ENCODE measurements at places on chromosomes 12 and 14. TPM values are rescaled to one million over a fixed set of nuclear protein-coding genes. Genes with fewer than 3 reads are reported as not detected.
A peak's percentile ranks its signal among the peaks of the same experiment; 100 is the strongest.

The CDKN1B gene
- 47.4 TPM for total RNA-seq

The RASAL1 gene
- total RNA-seq, result 1.1 TPM

The PTPRQ gene
- total RNA-seq, result not detected

The BDKRB2 gene
- not detected for total RNA-seq

The TMEM229B gene
- total RNA-seq, result 2.4 TPM

The GPD1 gene
- 0.62 TPM for total RNA-seq

The HNF1A gene
- not detected for total RNA-seq

The AHNAK2 gene
- total RNA-seq, result 0.02 TPM

The PRICKLE1 gene
- 0.28 TPM for total RNA-seq

GRCh38 chr12:68098939-68099338 is 60.6 kb downstream of the IFNG start:
- peaks cover 6% of the 10 kb centered on the region for H3K27me3 ChIP-seq
- H3K4me1 ChIP-seq, result peaks cover 8% of the 10 kb centered on the region

GRCh38 chr12:11856971-11857370 is 207.5 kb downstream of the ETV6 start:
- peaks cover 87% of the 10 kb centered on the region for H3K36me3 ChIP-seq
- no peaks in the 10 kb centered on the region for H3K27me3 ChIP-seq
- H3K4me3 ChIP-seq, result no peak overlapping the region
- H3K4me1 ChIP-seq, result peaks cover 69% of the 10 kb centered on the region
- peak overlapping the region; percentile 87 for H3K27ac ChIP-seq
- no peak for DNase-seq

GRCh38 chr14:61140271-61140670 is 140.9 kb downstream of the TMEM30B start:
- H3K27ac ChIP-seq, result no peak overlapping the region
- no peak for DNase-seq

DNA sequence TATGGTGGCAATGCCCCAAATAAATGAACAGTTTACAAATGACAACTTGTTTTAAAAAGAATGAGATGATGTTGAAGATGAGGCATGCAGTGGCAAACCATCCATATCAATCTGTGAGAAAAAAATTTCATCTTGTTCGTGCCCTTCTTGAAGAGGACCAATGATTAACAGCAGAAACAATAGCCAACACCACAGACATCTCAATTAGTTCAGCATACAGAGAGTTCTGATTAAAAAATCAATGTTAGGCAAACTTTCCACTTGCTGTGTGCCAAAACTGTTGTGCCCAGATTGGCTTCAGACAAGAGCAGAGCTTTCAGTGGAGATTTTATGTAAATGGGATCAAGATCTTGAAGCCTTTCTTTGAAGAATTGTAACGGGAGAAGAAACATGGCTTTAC is 329.9 kb downstream of the BMP4 start:
- H3K27ac ChIP-seq, result no peak overlapping the region
- H3K4me1 ChIP-seq, result no peaks in the 10 kb centered on the region
- no peaks in the 10 kb centered on the region for H3K27me3 ChIP-seq

GRCh38 chr12:9509464-9510161 is 98.1 kb downstream of the KLRB1 start:
- DNase-seq, result no peak
- no peak overlapping the region for H3K27ac ChIP-seq
- no peaks in the 10 kb centered on the region for H3K27me3 ChIP-seq
- H3K4me1 ChIP-seq, result peaks cover 3% of the 10 kb centered on the region
- H3K4me3 ChIP-seq, result no peak overlapping the region

- no peaks in the 10 kb centered on the region for H3K4me1 ChIP-seq
- H3K27ac ChIP-seq, result no peak overlapping the region
- DNase-seq, result no peak
- H3K27me3 ChIP-seq, result no peaks in the 10 kb centered on the region
- no peak overlapping the region for H3K4me3 ChIP-seq
Measured at GRCh38 chr14:31971612-31972011, 105.5 kb upstream of the ARHGAP5 start.

DNA sequence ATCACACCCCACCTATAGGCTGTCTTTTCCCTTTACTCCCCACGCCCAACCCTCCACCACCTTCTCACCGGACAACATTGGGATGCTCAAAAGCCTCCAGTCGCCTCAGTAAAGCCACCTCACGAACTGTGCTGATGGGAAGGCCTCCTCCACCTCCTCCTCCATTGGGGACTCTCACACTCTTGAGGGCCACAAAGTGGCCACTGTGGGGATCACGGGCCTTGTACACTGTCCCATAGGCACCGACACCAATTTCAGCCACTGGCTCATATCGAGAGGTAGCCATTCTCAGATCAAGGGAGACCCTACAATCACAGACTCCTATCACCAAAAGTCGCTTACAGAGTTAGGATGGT is 700 bp downstream of the CDK4 start:
- H3K36me3 ChIP-seq, result peaks cover 46% of the 10 kb centered on the region
- H3K4me1 ChIP-seq, result peaks cover 53% of the 10 kb centered on the region
- H3K27ac ChIP-seq, result peak overlapping the region; percentile 97
- no peak for DNase-seq
- H3K4me3 ChIP-seq, result peak overlapping the region; percentile 96

- H3K4me3 ChIP-seq, result no peak overlapping the region
- H3K36me3 ChIP-seq, result peaks cover 38% of the 10 kb centered on the region
- H3K27me3 ChIP-seq, result no peaks in the 10 kb centered on the region
- no peak for DNase-seq
Measured at GRCh38 chr12:22531205-22531604, 13.1 kb downstream of the C2CD5 start.

DNA sequence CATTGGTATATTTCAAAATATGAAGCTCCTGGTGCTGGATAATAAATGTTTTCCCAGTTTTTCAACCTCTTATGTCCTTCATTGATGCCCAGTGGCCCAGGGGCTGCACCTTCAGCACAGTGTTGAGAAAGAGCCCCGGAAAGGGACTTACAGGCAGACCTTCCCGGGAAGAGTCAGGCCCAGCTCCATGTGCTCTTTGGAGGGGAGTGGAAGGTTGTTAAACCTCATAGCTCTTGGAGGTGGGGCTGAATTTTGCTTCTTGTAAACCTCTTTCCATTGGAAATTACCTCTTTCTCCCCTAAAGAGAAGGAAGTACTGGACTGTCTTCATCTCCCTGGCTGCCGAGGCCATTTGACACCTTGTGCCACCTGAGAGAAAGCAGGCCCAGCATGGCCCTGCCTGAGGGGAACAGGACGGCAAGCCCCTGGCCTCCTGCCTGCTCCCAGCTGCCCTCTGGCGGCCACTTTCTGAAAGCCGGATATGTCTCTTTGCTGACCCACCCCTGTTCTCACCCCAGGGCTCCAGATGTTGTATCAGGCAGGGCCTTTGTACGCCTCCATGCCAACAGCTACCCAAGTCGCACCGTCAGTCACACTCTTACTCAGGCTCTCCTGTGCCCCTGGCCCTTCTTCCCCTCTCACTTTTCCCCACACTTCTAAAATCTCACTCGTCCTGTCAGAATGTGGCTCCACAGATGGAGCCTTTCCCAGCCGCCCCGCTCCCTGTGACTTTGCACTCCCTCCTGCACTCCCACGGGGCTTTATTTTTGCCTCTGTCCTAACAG is 43.0 kb downstream of the EVL start:
- H3K27me3 ChIP-seq, result no peaks in the 10 kb centered on the region
- peaks cover 66% of the 10 kb centered on the region for H3K4me1 ChIP-seq
- peaks cover 63% of the 10 kb centered on the region for H3K36me3 ChIP-seq
- H3K4me3 ChIP-seq, result peak overlapping the region; percentile 40

- H3K27me3 ChIP-seq, result no peaks in the 10 kb centered on the region
- peak overlapping the region; percentile 99 for H3K27ac ChIP-seq
- peaks cover 52% of the 10 kb centered on the region for H3K36me3 ChIP-seq
- H3K4me3 ChIP-seq, result peak overlapping the region; percentile 87
- DNase-seq, result peak; percentile 63
Measured at GRCh38 chr14:22483863-22484593, 105.0 kb downstream of the DAD1 start.

DNA sequence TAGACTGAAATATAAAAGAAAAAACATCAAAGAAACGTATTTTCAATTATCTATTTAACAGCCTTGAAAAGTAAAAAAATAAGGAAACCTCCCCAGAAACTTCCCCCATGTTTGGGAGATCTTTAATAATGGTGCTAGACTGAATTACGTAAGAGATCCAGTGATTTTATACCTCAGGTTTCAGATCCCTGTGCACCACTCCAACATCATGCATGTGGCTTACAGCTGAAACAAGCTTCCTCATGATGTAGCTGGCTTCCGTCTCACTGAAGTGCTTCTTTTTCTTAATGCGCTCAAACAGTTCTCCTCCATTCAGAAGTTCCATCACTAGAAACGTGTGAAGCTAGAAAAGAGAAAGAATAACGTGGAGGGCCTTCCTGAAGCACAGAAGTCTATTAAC is 78.0 kb upstream of the TTC7B start:
- H3K4me1 ChIP-seq, result no peaks in the 10 kb centered on the region
- H3K27me3 ChIP-seq, result no peaks in the 10 kb centered on the region
- H3K4me3 ChIP-seq, result no peak overlapping the region
- no peak overlapping the region for H3K27ac ChIP-seq
- DNase-seq, result no peak

- no peaks in the 10 kb centered on the region for H3K4me1 ChIP-seq
- no peaks in the 10 kb centered on the region for H3K27me3 ChIP-seq
- H3K4me3 ChIP-seq, result no peak overlapping the region
- H3K27ac ChIP-seq, result no peak overlapping the region
- no peak for DNase-seq
Measured at GRCh38 chr12:77968021-77968420, 137.3 kb downstream of the NAV3 start.

DNA sequence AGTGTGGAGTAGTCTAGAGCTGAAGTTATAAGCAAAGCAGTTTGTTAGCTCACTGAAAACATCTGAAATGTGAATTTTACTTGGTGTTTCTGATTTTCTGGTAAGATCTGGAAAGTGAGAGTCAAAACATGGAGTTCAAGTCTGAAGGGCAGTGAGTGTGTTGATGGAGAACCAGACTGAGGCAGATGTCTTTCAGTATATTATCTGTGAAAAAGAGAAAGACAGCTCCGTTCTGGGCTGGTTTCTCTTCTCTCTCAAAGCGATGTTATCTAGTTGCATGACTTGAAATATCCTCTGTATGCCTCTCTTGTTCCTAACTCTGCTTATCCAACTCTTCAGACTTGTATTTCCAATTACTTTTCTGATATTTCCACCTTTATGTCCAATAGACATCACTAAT is 381.9 kb upstream of the RGS6 start:
- no peak overlapping the region for H3K27ac ChIP-seq
- peaks cover 6% of the 10 kb centered on the region for H3K36me3 ChIP-seq
- H3K27me3 ChIP-seq, result no peaks in the 10 kb centered on the region
- H3K4me1 ChIP-seq, result peaks cover 44% of the 10 kb centered on the region
- H3K4me3 ChIP-seq, result no peak overlapping the region

GRCh38 chr14:69079747-69080146 is 73.2 kb downstream of the DCAF5 start:
- no peak overlapping the region for H3K27ac ChIP-seq
- no peaks in the 10 kb centered on the region for H3K27me3 ChIP-seq
- H3K4me1 ChIP-seq, result no peaks in the 10 kb centered on the region
- H3K4me3 ChIP-seq, result no peak overlapping the region

DNA sequence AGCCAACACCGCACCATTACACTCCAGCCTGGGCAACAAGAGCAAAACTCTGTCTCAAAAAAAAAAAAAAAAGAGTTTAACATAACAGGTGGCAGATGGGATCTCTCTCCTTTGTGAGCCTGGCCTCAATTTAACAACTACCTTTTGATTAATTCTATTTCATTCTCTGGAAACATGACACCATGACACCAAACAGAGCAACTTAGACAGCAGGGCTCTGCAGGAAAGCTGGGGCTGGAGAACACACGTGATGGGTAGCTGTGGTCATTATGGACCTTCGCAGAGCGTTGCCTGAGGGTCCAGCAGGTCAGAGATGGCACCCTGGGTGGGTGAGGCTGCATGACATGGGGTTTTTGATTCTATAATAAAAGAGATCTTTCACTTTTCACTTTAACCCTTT is 1.7 kb upstream of the DGLUCY start:
- peak overlapping the region; percentile 59 for H3K27ac ChIP-seq
- peaks cover 9% of the 10 kb centered on the region for H3K36me3 ChIP-seq
- peak overlapping the region; percentile 54 for H3K4me3 ChIP-seq
- no peaks in the 10 kb centered on the region for H3K27me3 ChIP-seq

DNA sequence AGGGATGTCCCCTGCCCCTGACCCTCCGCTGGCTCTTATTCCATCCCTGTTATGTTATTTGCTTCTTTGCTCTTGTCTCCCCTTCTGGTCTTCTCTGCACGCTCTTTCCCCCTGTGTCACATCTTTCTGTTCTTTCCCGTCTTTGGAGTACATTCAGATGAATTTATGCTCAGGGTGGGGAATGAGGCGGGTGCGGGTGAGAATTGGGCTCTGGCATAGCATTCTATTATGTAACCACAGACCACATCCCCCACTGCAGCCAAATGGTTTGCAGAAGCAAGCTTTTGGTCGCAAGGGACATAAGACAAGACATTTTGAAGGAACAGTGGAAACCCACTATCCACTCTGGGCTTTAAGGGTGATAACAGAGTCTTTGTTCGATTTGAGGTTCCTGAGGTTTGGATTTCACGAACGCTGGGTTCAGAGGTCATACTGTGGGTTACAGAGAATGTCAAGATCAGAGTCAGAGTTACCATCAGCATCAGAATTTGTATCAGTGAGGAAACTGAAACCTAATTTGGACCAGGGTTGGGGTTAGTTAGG is 3.8 kb downstream of the ENDOU start:
- peak; percentile 63 for DNase-seq
- peak overlapping the region; percentile 6 for H3K4me3 ChIP-seq
- H3K27ac ChIP-seq, result no peak overlapping the region
- peaks cover 41% of the 10 kb centered on the region for H3K4me1 ChIP-seq
- peaks cover 2% of the 10 kb centered on the region for H3K36me3 ChIP-seq
- no peaks in the 10 kb centered on the region for H3K27me3 ChIP-seq

- H3K36me3 ChIP-seq, result no peaks in the 10 kb centered on the region
- H3K4me3 ChIP-seq, result no peak overlapping the region
- no peak overlapping the region for H3K27ac ChIP-seq
- H3K4me1 ChIP-seq, result no peaks in the 10 kb centered on the region
- peaks cover 11% of the 10 kb centered on the region for H3K27me3 ChIP-seq
Measured at GRCh38 chr12:12922191-12922616, 29.8 kb downstream of the GPRC5D start.

DNA sequence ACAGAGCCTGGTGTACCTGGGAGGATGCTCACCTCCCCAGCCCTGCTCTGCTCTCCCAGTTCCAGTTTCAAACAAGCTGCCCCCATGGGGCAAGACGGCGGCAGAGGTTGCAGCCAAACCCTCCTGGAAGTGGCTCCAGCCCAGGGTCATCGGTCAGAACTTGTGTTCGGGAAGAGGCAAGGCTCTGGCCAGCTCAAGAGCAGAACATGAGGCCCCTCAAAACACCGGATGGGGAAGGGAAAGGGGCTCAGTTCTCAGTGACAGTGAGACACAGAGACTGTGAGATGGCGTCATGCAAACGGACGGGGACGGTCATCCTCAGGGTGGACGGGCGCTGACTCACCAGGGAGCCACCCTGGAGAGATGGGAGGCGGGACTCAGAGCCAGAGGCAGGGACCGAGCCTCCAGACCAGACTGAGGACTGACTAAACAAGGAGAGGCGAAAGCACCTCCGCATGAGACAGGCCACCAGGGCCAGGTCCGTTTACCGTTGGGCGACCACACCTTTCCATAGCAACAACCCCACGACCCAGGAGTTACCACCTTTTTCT is 63.9 kb upstream of the GALNT9 start:
- H3K4me3 ChIP-seq, result no peak overlapping the region
- DNase-seq, result no peak
- H3K27ac ChIP-seq, result no peak overlapping the region
- no peaks in the 10 kb centered on the region for H3K4me1 ChIP-seq

Measured in activated CD4-positive, alpha-beta T cell treated with anti-CD3 and anti-CD28 coated beads, Interleukin-2, amount 10 ng/mL, durations not matched to agents 24 days and 14 days (primary cell).